Muscle of leg (tissue), 16 donors: ENCODE measurements at places on chromosomes 7 and 10. TPM values are rescaled to one million over a fixed set of nuclear protein-coding genes. Genes with fewer than 3 reads are reported as not detected.
A peak's percentile ranks its signal among the peaks of the same experiment; 100 is the strongest.

GRCh38 chr7:27842851-27843250, 102.9 kb downstream of the TAX1BP1 start:
- DNase-seq = no peak

DNA sequence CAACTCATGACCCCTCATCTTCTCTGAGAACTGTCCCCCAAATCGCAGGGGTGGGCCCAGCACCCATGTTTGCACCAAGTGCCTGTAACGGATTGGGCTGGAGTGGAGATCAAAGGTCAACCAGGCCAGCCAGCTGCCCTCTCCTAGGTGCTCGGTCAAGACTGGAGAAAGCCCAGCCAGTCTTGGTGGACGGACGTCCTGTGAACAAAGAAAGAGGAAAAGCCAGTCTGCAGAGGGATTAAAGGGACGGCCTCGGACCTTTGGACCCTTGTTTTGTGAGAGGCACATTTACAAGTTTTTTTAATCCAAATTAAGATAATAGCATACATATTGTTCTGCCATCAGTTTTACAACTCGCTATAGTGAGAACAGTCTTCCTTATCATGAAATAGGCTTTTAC, 31.7 kb upstream of the GALNTL5 start:
- no peak for DNase-seq

Gene ATRNL1
- total RNA-seq = 7.1 TPM

Gene CPXM2
- 3.9 TPM for total RNA-seq

Gene HOXA2
- total RNA-seq = 0.71 TPM

DNA sequence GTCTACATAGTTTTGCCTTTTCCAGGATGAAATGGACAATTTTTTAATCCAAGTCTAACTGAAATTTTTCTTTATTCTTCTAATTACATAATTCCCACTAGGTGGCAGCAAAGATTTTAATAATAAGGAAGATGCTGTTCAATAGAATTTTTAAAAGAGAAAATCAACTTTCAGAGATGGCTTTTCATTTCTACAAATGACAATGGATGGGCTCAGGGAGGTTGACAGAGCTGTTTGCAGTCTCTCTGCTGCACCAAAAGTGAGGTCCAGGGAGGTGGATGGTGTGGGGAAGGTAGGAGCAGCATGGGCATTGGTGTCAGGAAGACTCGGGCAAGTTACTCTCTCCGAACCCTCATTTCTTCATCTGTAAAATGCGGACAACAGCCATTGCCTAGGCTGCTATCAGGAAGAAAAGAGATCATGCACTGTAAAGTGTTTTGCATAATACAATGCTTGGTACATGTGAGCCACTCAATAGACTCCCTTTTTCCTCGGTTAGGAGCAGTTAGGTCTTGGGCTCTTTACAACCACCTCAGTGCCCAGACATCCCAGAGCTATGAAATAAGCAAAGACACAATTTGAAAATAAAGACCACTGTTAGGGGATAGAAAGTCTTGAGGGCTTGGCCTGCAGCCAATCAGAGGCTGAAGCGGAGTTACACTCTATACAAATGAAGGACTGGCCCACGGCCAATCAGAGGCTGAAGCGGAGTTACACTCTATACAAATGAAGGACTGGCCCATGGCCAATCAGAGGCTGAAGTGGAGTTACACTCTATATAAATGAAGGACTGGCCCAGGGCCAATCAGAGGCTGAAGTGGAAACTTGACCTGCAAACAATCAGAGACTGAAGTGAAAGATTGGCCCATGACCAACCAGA, 107.1 kb downstream of the ABLIM1 start:
- peak; percentile 82 for DNase-seq

DNA sequence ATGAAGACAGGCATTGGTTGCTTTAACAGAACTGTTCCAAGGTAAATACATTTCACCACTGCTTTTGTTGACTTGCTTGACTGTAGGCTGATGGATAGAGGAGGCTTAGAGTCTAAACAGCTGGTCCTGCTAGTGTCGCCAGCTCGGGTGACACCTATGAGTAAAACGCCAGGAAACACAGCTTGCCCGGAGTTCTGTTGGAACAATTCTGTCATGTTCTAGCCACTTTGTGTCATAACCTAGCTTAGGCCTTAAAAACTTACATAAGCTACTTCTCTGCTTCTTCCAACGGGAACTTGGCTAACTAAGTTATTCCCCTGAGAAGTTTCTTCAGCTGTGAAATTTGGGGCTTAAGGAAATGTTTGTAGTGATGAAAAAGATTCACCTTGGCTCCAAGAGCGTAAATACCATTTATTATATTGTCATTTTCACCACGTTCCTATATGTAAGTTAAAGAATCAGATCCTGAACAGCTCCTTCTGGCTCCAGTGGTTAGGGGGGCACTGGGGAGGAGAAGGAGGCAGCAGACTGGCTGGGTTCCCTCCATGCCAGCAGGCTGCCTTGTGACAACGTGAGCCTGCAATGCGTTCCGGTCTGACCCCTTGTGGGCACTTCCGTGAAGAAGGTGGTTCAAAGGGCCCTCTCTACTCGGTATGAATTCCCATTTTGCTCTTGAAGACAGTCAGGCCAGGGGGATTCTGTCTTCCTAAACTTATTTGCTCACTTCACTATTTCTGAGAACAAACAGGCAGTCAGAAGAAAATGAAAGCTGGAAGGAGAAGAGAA, 253.2 kb downstream of the BMPER start:
- DNase-seq = peak; percentile 89

GRCh38 chr10:58436071-58436470, 50.9 kb downstream of the TFAM start:
- DNase-seq = no peak

GRCh38 chr10:77768039-77768438, 130.4 kb upstream of the KCNMA1 start:
- DNase-seq = no peak

Gene CLIP2
- 11.0 TPM for total RNA-seq

Gene PGAM2
- total RNA-seq = 412 TPM

DNA sequence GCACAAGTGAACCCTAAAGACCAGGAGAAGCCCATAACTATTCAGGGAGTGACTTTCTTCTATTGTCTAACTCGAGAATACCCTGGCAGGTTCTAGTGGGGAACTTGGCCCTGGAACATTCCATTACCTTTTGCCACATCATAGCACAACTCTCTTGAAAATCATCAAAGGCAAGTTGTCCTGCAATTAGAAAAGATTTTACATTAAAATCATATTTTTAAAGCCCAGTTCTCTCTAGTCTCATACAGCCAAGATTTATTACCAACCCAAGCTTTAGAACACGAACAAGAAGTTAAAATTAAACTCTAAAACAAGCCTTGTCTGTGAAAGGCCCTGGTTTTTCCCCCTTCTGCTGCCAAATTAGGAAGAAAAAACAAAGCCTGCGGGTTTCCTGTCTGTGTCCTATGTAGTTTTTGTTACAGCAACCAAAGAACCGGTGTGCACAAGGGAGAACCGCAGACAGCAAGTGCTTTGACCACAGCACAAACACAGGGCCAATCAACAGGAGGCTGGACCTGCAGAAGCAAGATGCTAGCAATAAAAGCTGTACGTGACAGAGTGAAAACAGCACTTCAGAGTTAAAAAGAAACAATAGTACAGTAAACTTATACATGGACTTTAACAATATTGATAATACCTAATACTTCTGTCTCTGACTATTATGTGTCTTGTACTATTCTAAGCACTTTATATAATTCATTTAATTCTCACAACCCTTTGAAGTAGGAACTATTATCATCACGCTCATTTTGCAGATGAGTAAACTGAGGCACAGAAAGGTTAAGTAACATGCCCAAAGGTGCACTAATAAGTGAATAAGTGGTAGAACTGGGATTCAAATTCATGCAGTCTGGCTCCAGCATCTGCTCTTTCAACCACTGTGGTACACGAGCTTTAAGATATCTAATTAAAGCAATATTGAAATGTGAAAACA, 65.8 kb downstream of the STK17A start:
- peak; percentile 48 for DNase-seq

- DNase-seq = no peak
Observed at GRCh38 chr10:6493521-6494441, 86.3 kb downstream of the PRKCQ start.

- no peak for DNase-seq
Observed at GRCh38 chr10:13298748-13299436, 972 bp downstream of the PHYH start.

- DNase-seq = no peak
Observed at GRCh38 chr10:110989016-110989415, 69.6 kb downstream of the SHOC2 start.

Gene METTL27
- 1.7 TPM for total RNA-seq

Gene MRC1
- 13.4 TPM for total RNA-seq

GRCh38 chr10:71726580-71727104, 7.1 kb upstream of the C10orf105 start:
- no peak for DNase-seq

DNA sequence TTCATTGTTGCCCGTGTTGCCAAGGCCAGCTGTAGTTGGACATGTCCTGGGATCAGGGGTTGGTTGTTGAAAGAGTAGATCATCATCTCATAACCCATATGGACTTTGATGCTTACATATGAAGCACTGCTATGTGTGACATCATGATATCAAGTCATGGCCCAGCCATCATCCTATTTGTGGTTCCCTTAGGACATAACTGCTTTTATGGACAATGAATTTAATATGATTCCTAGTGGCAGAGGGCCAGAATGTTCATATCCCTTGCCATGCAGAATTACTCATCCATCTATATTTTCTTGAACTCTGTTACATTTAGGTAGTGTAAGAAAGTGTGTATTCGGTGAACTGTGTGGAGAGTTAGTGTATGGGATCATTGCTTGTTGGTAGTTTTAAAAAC, 343.9 kb upstream of the LRGUK start:
- no peak for DNase-seq

Gene TMEM176A
- total RNA-seq = 6.2 TPM

Gene DEPP1
- total RNA-seq = 36.0 TPM

- DNase-seq = peak; percentile 32
Observed at GRCh38 chr10:119315128-119316001, 108.0 kb downstream of the GRK5 start.

Gene C10orf53
- total RNA-seq = not detected
